ENCODE measurements at places on chromosomes 11 and 22.
A peak's percentile ranks its signal among the peaks of the same experiment; 100 is the strongest.

DNA sequence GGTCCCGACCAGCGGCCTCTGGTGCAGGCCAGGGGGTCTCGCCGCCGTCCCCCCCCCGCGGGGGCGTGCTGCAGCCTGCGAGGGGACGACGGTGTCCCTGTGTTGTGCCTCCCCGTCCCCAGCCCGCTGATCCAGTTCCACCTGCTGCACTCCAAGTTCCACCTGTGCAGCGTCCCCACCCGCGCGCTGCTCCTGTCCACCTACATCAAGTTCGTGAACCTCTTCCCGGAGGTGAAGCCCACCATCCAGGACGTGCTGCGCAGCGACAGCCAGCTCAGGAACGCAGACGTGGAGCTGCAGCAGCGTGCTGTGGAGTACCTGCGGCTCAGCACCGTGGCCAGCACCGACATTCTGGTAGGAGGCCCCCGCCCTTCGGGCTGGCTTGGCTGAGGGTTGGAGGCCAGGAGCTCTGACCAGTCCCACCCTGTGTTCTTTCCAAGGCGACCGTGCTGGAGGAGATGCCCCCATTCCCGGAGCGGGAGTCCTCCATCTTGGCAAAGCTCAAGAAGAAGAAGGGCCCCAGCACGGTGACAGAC lies 42.8 kb downstream of the MUC6 start:
- DNase-seq = no peak

GRCh38 chr11:68398995-68399851 lies 61.3 kb upstream of the PPP6R3 start:
- no peak for DNase-seq

GRCh38 chr11:82326853-82327252 lies 406.8 kb downstream of the FAM181B start:
- DNase-seq = no peak

DNA sequence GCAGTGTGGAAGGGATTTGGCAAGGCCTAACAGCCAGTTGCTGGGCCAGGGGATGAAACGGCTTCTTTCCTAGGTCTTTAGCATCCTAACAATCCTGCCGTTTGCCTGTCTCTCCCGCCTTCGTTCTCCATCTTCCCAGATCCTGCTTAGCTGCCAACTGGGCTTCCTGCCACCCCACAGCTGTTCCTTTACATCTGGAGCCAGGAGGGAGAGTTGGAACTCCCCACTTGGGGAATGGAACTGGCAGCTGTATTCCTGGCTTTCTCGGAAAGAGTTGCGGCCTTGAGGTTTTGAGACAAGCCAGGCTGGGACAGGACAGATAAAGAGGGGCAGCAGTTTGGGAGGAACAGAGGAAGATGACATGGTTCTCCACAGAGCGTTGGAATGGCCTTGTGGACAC lies 59.6 kb downstream of the ST3GAL4 start:
- no peak for DNase-seq

- peak; percentile 38 for DNase-seq
These were observed 1.1 kb upstream of the FBXO7 start for GRCh38 chr22:32473388-32473952.

- DNase-seq = no peak
These were observed 34.3 kb downstream of the TSPAN18 start for GRCh38 chr11:44760917-44761550.

GRCh38 chr11:33344611-33345010 lies 87.4 kb downstream of the HIPK3 start:
- DNase-seq = no peak

- no peak for DNase-seq
These were observed 105.2 kb downstream of the PDHX start for GRCh38 chr11:35021589-35021988.

GRCh38 chr11:120332822-120333716 lies 3.1 kb upstream of the ARHGEF12 start:
- DNase-seq = no peak

DNA sequence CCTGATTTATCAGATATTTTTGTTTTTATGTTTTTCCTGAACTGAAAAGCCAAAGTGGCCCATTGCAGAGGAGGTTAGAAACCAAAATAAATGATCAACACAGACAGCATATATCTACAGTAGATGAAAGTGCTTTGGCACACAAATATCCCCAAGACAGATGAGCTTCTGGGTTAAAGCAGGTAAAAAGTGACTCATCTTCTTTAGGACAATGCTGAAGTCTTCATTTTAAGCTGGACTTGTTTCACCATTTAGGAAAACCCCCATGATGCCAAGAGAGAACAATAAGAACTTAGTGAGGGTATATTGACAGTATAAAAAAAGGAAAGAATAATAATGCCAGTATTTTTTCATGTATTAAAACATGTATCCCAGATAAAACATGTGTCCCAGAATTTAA lies 100.8 kb upstream of the OR9G4 start:
- DNase-seq = no peak

DNA sequence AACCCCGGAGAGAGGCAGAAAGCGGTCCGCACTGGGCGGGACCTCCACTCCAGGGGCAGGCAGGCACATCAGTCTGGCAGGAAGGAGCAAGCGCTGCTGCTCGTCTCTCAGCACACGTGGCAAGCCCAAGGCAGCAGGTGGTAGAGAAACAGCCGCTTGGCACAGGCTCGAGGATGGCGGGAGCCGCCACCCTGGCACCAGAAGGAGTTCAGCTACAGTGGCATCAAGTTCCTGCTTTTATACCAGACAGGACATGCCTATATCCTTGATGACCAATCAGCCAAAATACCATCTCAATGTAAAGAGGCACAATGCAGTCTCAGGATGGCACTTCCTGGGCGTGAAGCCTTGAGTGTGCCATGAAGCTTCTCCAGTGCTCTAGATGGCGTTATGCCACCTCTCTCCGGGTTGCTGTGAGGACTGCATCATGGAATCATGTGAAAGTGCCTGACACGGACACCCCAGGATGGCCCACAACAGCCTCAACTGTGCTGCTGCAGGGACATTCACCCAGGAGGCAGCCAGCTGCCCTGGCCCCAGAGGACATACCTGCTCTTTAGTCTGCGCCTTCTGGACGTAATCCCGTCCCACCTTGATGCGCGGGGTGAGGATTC lies 64.8 kb downstream of the APOL1 start:
- no peak for DNase-seq

Measured in activated CD4-positive, alpha-beta T cell treated with anti-CD3 and anti-CD28 coated beads for 48 hours (primary cell).